ENCODE measurements at places on chromosomes 2 and 18.

- no peak for DNase-seq
Observed at GRCh38 chr18:63237881-63238692, 81.5 kb downstream of the BCL2 start.

DNA sequence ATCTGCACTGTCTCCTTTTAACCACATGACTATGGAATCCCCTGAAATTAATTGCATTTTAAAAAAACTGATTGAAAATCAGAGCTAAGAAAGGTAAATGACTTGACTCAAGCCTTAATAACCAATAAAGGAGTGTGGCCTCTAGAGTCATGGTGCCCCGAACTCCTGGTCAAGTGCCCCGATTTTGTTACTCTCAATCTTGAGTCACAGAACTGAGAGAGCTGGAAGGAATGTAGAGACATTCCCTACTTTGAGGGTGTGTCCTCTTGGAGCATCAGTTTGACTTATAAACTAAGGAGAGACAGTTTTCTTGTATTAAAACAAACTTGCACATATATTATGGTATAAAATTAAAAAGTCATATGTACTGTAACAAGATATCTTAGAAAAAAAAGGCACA lies 2.4 kb downstream of the WDR43 start:
- no peak for DNase-seq

DNA sequence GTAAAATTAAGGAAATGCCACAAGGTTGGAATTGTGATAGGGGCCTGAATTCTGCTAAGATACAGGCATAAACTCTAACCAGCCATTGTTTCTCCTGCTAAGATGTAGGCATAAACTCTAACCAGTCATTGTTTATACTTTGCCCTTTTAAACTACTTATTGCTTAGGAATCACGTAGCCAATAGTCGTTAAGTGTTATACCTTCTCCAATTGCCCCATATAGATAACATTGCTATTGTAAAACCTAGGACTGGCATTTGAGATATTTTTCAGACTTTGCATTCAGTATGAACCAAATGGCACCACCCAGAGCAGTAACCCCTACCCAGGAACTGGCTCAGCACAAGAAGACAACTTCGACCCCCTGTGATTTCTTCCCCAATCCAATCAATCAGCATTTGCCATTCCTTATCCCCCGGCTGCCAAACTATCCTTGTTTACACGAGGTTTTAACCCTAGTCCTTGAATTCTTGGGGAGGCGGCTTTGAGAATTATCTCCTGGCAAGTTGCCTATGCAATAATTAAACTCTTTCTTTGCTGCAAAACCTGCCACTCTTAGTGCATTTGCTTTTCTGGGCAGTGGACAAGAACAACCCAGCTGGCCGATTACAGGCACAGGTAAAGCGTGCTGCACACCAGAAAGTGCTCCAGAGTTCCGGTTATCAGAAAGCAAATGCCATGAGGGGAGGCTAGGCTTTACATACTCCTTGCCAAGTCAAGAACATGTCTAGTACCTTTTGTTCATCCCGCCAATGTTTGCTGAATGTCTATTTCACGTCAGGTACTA lies 167.6 kb downstream of the LAMA1 start:
- DNase-seq, result no peak

DNA sequence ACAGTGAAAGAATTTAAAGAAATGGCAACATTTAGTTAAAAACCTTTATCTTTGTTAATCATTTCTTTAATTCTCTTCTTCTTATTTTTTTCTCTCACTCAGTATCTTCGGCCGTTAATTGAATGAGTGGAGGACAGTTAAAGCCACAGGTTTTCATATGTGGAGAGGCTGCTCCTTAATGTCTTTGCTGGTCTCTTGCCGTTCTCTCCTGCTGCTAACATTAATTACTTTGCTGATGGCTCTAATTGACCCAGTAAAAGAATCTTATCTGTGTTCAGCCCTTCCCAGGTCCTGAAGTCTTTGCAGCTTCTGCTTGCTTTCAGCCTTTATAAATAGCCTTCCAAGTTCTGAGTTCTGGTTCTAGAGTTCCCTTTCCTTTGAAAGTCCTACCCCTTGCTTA lies 77.1 kb downstream of the ADAM23 start:
- no peak for DNase-seq

DNA sequence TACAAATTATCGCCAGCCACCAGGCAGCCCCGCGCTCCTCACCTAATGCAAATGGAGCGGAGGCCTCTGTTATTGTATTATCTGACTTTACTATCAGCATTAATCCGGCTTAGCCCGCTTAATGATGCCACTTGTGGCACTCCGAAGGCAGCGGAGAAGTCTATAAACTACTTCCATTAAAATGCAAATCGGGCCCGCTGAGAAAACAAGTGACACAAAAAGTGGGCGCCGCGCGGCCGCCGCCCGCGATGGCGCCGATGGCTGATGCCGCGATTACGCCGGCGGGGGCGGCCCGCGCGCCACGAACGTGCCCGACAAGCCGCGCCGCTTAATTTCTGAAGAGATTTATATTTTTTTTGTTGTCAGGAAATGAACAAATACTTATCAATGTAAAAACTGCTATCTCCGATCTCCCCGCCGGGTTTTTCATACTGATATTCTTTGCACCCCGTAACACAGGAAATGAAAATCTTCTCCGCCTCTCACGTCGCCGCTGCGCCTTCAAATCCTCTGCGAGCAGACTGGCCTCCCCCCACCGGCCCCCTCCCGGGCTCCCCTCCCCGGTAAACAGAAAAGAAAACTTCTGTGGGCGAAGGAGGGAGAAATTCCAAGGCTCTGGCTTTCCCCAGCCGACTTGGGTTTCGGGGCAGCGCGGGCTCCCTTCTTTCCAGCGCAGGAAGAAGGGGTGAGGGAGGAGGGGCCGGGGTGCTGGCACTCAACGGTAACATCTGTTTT lies 221.8 kb downstream of the INSIG2 start:
- peak; percentile 59 for DNase-seq

DNA sequence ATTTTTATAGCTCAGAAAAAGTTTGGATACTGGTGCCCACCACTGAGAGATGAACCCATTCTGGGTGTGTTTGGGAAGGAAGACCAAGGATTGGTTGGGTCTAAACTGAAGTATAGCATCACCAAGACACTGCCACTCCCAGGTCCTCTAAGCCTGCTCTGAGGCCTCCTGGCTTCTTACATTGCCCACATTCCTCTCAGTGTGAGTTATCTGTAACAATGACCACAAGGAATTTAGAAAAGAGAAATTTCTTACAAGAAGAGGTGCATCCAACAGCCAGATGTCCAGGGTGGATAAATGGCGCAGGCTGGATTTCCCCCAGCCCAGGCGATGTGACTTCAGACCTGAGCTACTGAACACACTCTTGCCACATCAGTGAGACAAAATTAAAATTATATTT lies 1.6 kb upstream of the GPR45 start:
- DNase-seq, result no peak

GRCh38 chr2:12070581-12070980 lies 324.1 kb downstream of the LPIN1 start:
- DNase-seq, result no peak

DNA sequence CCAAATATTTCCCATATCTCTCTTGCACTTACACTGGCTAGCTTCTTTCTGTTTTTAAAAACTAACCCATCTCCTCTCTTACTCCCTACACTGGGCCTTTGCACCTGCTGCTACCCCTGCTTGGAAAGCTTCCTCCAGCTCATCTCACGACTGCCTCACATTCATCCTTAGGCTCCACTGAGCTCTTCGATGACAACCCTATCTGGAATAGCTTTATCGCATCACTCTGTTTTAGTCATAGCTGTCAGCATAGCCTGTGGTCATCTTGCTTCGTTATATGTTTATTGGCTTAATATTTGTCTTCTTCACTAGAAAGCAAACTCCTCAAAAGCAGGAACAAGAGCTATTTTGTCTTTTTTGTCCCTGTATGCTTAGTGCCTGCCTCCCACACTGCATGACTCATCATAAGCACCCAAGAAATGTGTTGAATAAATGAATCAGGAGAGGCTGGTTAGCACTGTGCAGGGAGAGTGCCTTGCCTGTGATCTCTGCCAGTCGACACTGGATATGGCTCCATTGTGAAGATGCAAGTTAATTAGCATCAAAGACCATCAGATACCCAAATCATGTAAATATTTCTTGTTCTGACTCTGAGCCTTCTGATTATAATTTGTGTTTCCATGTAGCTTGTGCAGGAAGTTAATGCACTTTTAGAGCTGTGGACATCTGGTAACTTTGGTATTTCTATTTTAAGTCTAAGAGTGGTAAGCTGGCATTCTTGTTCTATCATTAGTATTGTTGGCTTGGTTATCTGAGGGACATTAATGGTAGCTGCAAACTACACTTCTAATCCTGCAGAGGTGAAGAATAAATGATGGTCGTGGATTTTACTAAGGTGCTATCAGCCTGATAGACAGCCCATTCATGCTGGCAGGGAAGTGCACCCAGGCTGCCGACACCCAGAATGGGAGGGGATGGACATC lies 10.3 kb upstream of the DYTN start:
- DNase-seq, result no peak

DNA sequence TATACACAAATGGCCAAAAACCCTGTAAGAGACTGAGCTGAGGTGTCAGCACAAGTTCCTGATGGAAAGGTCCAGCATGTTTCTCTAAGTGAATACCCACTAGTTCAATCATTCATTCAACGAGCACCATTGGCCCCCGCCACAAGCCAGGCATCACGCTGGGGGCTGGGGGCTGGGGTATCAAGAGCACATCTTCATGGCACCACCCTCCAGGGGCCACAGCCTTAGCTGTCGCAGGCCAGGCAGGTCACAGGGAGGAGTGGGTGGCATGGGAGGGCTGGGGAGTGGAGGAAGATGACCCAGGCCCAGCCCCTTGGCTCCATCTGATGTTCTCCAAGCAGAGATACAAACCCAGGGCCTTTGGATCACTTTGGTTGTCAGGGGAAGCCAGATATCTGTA lies 97.9 kb downstream of the ACKR3 start:
- no peak for DNase-seq

GRCh38 chr18:50627594-50628532 lies 68.0 kb downstream of the MAPK4 start:
- no peak for DNase-seq

- no peak for DNase-seq
Observed at GRCh38 chr18:57048351-57048750, 98.5 kb upstream of the BOD1L2 start.

GRCh38 chr18:62690236-62690815 lies 25.0 kb upstream of the PHLPP1 start:
- no peak for DNase-seq

GRCh38 chr2:96907115-96908041 lies 37.5 kb upstream of the SEMA4C start:
- DNase-seq, result no peak

GRCh38 chr2:3527886-3528785 lies 8.8 kb upstream of the ADI1 start:
- DNase-seq, result no peak

- no peak for DNase-seq
Observed at GRCh38 chr18:44090453-44090852, 590.2 kb upstream of the SETBP1 start.

- no peak for DNase-seq
Observed at GRCh38 chr2:48292393-48292792, 237.6 kb upstream of the STON1 start.

GRCh38 chr2:71691747-71692441 lies 238.5 kb downstream of the DYSF start:
- DNase-seq, result no peak

GRCh38 chr18:28459587-28459986 lies 282.7 kb upstream of the CDH2 start:
- no peak for DNase-seq

DNA sequence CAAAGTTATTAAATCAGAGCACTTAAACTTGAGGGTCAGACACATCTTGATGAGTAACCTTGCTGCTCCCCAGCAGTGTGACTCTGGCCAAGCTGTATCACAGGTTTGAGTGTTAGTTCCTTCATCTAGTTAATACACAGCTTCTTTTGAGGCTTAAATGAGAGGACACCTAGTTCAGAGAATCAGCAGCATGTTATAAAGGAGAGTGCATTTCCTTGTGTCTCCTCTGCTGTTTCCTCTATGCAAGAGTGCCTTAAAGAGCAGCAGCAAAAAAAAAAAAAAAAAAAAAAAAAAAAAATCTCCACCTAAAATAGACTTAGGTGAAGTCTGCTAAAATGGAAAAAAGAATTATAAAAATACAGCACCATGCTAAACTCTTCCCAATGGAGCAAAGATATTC lies 261.9 kb downstream of the TCF4 start:
- DNase-seq, result no peak

DNA sequence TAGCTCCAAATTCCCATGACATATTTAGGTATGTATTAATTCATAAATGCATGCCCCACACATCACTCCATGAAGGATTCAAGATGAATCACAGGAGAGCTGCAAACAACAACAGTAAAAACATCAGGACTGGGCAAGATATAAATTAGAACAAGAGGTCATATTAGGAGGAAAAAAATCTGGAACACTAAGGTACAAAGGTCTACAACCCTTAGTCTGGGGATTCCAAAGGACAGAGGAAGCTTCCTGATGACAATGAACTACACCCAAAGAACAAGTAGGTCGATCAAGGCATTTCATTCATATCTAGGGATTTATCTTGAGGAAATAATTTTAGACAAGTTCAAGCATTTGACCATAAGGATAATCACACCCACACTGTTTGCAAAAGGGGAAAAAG lies 14.5 kb downstream of the VPS4B start:
- no peak for DNase-seq

GRCh38 chr18:6509417-6509816 lies 94.7 kb upstream of the L3MBTL4 start:
- DNase-seq, result no peak

GRCh38 chr2:127523269-127523939 lies 2.9 kb downstream of the IWS1 start:
- DNase-seq, result no peak

GRCh38 chr18:34122724-34123334 lies 101.9 kb downstream of the NOL4 start:
- DNase-seq, result peak; percentile 47

DNA sequence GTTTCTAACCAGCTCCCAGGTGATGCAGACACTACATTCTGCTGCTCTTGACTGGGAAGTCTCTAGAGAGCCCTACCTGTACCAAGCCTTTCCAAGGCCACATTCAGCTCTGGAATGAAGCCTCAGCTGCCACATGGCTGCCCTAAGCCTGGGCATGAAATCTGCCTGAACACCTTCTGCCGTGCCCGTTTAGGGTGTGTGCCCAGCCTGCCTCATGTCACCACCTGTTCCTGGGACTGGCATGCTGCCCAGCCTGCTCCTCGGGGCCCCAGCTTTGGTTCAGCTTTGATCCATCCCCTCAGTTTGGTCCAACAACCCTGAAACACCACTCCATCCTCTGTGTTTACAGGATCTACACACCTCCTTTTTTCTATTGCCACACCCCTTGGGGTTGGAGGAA lies 210.9 kb downstream of the L3MBTL4 start:
- no peak for DNase-seq

- peak; percentile 51 for DNase-seq
Observed at GRCh38 chr2:196415384-196415783, 224.1 kb upstream of the CCDC150 start.

GRCh38 chr2:99961196-99961913 lies 181.0 kb downstream of the AFF3 start:
- no peak for DNase-seq

- no peak for DNase-seq
Observed at GRCh38 chr2:46816151-46816845, 99.3 kb downstream of the MCFD2 start.

- peak; percentile 22 for DNase-seq
Observed at GRCh38 chr2:40554665-40555294, 102.9 kb upstream of the SLC8A1 start.

GRCh38 chr18:36360256-36360909 lies 62.9 kb downstream of the FHOD3 start:
- no peak for DNase-seq
